ENCODE measurements at places on chromosomes 13 and 19.

DNA sequence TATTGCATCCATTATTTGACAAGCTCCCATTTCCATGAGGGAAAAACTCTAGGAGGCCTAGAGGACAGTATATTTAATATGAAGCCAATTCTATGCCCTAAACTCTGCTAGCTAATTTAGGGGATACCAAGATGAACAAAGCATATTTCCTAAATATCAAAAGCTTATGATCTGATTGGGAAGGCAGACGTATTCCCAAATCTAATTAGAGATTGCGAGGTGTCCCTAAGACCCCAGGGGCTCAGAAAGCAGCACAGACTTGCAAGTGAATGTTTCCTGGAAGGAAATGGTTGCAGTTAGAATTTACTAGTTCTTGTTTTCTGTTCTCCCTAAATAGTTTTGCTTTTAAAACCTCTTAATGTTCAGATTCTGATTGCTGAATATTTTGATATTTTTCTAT is 30.7 kb downstream of the NDFIP2 start:
- DNase-seq: no peak

DNA sequence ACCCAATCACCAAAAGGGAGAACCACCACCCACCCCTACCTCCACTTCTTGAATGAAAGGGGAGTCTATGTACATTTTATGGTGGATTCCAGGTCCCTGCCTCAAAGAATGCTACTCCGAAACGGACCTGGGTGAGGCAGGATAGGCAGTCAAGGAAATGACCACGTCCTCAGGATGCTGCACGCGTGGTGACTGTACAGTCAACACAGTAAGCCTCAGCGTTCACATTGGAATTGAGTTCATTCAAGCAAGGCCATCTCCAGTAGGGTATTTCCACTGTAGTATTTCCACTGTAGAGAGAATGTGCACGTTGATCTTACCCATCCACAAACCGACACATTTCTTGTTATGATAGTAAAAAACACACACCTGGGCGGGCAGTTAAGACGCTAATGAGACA is 16.9 kb downstream of the ZSCAN5C start:
- no peak for DNase-seq

DNA sequence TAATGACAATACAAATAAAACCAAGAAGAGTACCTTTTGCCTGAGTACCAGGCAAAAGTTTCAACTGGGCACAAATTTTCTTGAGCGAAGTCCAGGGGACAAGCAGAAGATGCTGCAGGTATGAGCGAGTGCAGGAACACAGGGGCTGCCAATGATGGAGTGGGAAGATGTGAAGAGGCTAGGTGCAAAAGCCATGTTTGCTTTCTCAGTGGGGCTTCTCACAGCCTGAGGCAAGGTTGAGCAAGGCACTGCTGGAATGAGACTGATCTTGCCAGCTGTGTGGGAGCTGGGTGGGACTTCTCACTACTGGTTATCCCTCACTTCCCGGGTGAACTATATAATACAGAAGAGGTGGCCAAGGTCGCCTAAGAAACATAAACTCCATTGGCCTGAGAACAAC is 1200.7 kb downstream of the SLITRK1 start:
- no peak for DNase-seq

GRCh38 chr19:6062961-6063575 is 47.2 kb downstream of the RFX2 start:
- no peak for DNase-seq

- DNase-seq: no peak
Measured at GRCh38 chr19:29378126-29378525, 147.7 kb upstream of the VSTM2B start.

- DNase-seq: no peak
Measured at GRCh38 chr13:48602296-48603016, 51.3 kb upstream of the CYSLTR2 start.

- no peak for DNase-seq
Measured at GRCh38 chr13:25887962-25888655, 163.7 kb downstream of the SHISA2 start.

DNA sequence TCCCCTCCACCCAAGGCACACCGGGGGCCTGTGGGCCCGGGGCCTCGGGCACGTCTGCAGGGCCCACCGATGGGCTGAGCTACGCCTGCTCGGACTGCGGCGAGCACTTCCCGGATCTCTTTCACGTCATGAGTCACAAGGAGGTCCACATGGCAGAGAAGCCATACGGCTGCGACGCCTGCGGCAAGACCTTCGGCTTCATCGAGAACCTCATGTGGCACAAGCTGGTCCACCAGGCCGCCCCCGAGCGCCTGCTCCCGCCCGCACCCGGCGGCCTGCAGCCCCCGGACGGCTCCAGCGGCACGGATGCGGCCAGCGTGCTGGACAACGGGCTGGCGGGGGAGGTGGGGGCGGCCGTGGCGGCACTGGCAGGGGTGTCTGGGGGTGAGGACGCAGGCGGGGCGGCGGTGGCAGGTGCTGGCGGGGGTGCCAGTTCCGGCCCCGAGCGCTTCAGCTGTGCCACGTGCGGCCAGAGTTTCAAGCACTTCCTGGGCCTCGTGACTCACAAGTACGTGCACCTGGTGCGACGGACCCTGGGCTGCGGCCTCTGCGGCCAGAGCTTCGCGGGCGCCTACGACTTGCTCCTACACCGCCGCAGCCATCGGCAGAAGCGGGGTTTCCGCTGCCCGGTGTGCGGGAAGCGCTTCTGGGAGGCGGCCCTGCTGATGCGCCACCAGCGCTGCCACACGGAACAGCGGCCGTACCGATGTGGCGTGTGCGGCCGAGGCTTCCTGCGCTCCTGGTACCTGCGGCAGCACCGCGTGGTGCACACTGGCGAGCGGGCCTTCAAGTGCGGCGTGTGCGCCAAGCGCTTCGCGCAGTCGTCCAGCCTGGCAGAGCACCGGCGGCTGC is 8.6 kb downstream of the ZNF784 start:
- no peak for DNase-seq

- peak; percentile 14 for DNase-seq
Measured at GRCh38 chr13:48595431-48596429, 58.0 kb upstream of the CYSLTR2 start.

DNA sequence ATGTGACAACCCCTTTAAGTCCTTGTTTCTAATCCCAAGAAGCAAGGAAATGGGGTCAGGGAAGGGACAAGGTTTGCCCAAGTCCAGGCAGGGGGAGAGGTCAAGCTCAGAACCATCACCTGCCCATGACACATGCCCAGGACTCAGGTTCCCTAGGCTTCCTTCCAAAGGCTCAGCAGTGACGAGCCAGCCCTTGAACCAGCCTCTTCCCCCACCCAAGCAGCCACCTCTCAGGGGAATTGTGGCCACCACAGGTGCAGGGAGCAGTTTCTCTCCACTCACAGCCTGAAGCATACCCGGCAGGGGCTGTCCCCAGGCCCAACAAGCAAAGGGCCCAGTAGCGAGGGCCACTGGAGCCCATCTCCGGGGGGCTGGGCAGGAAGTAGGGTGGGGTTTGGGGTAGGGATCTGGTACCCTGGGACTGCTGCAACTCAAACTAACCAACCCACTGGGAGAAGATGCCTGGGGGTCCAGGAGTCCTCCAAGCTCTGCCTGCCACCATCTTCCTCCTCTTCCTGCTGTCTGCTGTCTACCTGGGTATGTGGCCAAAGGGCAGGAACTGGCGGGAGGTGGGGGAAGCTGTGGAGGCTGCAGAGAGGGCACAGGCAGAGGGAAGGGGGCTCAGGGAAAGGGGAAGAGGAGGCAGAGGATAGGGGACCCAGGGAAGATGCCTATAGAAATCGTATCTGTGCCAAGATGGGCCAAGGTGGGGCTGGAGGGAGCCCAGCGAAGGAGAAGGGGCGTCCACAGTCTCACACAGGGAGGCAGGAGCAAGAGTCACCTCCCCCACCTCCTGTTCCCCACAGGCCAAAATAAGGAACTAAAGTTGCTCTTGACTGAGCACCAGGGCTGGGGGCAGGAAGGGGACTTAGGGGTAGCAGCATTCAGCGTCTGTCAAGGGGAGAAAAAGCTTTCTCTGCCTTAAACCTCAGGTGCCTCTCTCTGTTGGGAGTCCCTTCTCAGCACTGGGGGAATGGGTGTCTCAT is at the start of gene CD79A:
CD79A (plus strand) TSS at position 433 of the 986 bp plus-strand sequence; CDS start at position 459, 26 bp downstream.
- no peak for DNase-seq

- no peak for DNase-seq
Measured at GRCh38 chr13:39779337-39780265, 124.1 kb downstream of the COG6 start.

- DNase-seq: no peak
Measured at GRCh38 chr19:5893907-5894703, 9.5 kb downstream of the NDUFA11 start.

DNA sequence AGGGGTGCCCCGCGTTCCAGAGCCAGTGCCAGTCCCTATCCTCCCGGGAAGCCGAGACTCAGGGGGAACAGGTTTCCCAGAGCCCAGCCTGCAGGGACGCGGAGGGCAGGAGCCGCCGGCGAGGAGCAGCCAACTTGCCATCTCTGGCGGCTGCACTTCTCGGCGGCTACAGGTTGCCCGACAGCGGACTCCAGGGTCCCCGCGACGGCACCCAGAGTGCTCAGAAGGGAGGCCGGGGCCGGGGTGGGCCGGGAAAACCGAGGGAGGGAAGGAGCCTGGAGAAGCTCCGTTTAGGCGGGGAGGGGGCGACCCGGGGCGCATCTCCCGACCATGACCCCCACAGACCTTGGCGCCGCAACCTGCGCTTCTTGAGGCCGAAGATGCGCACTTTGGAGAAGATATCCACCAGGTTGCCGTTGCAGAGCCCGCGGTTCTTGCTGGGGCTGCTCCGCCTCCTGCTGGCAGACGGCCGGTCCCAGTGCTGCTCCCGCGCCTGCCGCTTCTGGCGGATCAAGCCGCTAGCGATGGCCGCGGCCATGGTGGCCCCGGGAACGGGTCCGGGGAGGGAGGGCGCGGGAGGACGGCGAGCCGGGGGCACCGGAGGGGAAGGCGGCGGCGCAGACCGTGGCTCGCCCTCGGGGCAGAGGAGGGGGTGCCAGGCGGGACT is 463.8 kb downstream of the ITGBL1 start:
- no peak for DNase-seq

GRCh38 chr19:30663611-30664174 is 291.5 kb downstream of the ZNF536 start:
- DNase-seq: no peak

DNA sequence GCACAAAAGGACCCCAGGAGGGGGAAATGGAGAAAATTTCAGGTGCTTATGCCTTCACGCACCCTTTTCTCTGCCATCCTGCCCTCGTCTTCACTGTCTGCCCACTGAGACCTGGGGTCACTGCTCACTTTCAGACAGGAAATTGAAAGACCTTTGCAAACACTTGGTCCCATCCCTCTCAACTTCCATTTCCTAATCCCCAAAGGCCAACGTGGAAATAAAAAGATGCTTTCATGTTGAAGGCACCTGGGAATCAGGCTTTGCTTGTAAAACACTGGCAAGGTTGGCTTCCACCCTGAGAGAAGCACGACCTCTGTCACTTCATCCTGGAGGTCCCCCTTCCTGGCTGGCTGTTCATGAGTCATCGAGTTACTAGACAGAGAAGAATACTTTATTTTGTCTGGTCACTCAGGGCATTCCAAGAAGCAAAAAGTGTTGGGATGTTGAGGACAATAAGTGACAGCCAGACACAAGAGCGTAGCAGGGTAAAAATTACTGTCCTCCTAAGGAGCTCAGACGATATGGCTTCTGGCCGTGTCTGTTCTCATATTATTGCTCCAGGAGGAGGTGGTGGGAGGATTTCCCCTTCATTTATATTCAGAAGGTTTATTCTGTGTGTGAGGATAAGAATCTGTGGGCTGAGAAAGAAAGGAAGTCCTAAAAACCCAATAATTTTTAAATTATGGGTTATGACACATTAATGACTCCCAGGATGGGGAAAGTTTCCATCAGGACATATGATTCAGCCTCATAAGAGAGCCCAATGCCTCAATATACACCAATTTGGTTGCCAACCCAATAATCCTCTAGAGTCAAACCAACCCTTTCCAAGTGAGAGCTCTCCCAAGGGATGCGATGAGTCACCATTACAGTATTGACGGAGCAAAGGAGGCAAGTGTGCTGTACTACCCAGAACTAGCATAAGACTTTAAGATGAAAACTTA is 409.0 kb downstream of the COG6 start:
- DNase-seq: peak; percentile 19

GRCh38 chr19:46954502-46954992 is 65.1 kb upstream of the NPAS1 start:
- DNase-seq: no peak

- DNase-seq: no peak
Measured at GRCh38 chr19:48230555-48231129, 25.1 kb downstream of the CARD8 start.

DNA sequence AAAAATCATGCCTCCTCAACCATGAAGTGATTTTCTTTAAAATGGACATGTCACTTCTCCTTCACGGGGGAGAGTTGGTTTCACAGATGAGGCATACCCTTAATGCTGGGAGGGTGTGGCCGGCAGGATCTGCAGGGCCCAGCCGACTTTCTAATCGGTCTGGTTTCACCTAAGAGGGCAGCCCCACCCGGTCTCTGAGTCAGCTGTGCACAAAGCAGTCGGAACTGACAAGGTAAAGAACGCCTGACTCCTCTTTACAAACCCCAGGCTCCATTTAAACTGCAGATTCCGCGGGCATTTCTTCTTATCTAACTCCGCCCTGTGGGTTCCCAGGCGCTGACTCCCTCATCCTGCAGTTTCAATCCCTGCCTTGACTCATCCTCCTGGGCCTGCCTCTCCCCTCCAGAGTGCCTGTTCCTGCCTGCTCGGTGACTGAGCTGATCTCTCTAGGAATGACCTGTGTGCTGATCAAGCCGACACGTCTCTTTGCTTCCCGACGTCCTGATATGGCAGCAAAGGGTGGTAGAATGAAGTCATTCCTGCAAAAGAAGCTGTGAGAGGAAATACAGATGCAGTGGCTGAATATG is 63.4 kb downstream of the EFNB2 start:
- no peak for DNase-seq

DNA sequence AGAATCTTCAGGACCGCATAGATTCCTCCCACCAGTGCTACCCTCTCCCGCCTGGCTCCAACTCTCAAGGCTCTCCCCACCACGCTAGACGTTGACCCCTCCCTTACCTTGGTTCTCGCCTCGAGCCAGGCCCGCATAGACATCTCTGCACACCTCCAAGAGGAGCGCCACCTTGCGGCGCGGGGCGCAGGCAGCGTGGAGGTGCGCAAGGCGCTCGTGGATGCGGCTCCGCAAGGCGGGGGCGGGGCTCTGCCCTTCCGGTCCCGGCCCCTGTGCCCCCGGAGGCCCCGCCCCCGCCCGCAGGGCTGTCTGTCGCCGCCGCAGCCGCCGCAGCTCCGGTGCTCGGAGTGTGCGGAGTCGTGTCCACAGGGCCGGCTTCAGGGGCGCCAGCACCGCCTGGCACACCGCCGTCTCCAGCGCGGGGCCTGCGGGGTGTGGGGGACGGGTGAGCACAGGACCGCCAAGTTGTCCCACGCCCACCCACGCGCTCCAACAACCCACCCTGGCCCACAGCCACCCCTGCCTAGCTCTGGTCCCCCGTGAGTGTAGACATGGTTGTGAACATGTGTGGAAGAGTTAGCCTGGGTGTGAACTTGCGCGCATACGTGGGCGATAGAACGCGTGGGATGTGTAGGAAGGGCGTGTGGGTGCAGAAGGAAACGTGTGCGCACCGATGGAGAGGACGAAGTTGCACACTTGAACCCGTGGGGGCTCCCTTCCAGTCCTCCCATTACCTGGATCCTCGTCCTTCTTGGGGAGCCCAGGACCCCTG is 8.1 kb downstream of the RINL start:
- no peak for DNase-seq

GRCh38 chr13:85632526-85633195 is 166.6 kb downstream of the SLITRK6 start:
- no peak for DNase-seq

- DNase-seq: peak; percentile 99
Measured at GRCh38 chr19:45370410-45371204, at the start of gene ERCC2. ERCC2 (minus strand) TSS chr19:45370573; CDS start chr19:45370540, 33 bp downstream.

GRCh38 chr13:51905787-51906186 is 44.0 kb downstream of the CCDC70 start:
- DNase-seq: no peak
